Adrenal gland (tissue), 19 donors: ENCODE measurements at places on chromosomes 6 and 20. TPM values are rescaled to one million over a fixed set of nuclear protein-coding genes. Genes with fewer than 3 reads are reported as not detected.

DNA sequence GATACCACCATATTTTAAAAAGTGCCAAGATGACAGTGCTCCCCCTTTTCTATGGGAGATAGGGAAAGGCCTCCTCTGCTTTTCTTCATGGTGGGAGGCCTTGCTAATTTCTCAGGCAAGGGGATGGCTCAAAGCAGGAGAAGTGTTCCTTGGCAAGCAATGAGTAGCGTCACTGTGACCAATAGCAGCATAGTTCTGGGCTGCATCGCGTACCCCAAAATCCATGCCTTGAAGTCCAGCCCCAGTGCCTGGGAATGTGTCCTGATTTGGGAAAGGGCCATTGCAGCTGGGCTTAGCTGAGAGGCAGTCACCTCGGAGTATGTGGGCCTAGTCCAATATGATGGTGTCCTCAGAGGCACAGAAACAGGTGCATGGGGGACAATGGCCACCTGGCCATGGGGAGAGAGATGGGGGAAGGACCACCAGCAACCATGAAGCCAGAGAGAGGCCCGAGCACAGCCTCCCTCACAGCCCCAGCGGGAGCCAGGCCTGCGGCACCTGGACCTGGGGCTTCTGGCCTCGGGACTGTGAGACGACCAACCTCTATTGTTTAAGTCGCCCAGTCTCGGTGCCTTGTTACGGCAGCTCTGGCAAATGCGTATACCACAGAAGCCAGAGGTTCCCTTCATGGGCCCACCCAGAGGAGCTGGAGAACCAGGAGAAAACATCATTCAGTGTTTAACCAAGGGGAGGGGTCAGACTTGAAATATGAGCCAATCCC lies 153.1 kb upstream of the RPS6KA2 start:
- no peak for DNase-seq

DNA sequence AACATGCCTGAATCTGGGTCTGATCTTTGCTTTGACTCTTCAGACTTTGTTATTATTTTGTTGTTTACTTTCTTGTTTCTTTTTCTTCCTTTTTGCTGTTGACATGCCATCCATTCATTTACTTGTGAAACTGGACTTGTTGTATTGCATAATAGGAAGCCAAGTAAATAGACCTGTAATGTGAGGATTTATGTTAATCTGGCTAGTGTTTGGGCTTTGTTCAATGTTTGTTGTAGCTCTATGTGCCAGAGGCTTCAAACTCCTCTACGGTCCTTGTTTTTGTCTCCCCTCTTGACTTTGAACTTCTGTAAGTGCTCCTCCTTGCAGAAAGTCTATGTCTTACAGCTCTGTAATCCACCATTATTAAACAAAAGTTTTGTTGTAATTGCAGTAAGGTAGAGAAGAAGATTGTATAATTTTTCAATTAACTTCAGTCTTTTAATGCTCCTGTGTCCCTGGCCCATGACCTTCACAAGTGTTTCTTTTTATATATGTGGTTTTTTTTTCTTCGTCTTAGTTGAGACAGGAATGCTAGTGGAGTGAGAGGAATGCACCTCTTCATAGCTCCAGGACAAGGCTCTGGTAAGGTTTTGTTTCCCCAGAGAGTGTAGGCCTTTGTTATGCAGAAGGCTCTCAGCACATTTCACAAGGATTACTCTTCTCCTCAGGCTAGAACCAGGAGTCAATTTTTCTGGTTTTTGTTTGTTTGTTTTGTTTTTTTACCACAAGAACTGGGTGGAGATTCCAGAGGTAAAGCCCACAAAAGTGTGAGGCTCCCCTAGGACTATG lies 1061.8 kb upstream of the CITED2 start:
- DNase-seq: no peak

- DNase-seq: no peak
Measured at GRCh38 chr6:32129297-32130088, 595 bp downstream of the FKBPL start.

The CDH4 gene
- not detected for total RNA-seq

The RWDD2A gene
- 7.0 TPM for total RNA-seq

DNA sequence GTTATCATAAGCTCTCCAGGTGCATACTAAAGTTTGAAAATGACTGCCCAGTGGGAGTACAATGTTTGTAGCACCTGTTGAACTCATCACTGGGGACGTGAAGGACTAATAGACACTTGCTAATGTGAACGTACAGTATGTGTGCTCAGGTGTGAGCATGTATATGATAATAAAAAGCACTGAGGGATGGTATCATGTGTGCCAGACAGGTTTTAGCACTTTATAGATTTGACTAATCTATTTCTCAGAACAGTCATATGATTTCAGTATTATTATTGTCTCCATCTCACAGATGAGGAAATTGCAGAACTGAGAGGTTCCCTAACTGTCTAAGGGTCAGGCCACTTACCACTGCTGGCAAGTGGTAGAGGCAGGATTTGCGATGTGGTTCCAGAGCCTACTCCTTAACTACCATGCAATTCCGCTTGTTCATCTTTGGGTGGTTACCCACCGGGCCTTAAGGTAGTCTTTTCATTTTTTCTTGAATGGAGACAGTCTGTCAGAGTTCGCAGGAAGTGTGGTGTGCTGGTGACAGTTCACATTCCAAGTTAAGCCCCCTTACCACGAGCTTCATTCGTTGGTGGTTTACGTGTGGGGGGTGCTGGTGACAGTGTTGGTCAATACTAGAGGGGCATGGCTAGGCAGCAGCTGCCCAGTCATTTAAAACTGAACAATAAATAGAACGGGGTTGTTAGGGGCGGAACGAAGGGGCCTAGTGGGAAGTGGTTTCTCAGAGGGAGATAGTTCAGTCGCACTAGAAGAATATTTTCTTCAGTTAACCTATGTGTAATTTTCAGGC lies 46.8 kb downstream of the RREB1 start:
- peak; percentile 17 for DNase-seq

GRCh38 chr20:58130581-58130980 lies 97.9 kb downstream of the ANKRD60 start:
- DNase-seq: no peak

DNA sequence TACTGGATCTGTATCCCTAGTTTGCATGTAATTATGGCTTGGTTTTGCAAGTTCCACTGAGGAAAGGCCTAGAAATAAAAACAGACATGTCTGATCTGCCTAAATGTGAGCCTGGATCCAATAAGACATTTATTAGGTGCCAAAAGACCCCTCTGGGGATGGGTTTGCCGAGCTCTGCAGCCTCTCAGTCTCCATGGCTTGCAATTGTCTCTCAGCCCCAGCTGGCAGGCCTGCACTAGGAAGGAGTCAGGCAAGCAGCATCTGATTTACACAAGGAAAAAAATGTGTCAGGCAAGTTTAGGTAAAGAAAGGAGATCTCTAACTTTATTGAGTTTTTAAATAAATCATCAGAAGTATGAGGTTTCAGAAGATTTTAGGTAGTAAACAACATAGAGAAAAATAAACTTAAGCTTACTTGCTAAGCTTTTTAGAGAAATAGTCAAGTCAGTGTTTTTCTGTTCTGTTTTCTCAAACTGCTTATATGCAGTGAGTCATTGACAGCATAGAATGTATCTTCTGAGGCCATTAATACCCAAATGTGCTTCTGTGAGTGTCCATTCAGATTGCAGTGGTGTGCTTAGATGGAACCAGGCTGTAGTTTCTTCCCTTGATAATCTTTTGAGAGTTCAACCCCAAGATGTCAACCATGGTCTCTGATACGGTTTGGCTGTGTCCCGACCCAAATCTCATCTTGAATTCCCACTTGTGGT lies 121.0 kb downstream of the FHL5 start:
- no peak for DNase-seq

- DNase-seq: no peak
Measured at GRCh38 chr20:51272401-51272800, 249.5 kb upstream of the KCNG1 start.

- no peak for DNase-seq
Measured at GRCh38 chr6:14025160-14025559, 92.4 kb upstream of the CD83 start.

GRCh38 chr20:54090230-54091119 lies 20.1 kb upstream of the BCAS1 start:
- DNase-seq: no peak

GRCh38 chr6:56515081-56515905 lies 127.4 kb downstream of the DST start:
- no peak for DNase-seq

- DNase-seq: no peak
Measured at GRCh38 chr6:43940393-43941087, 170.5 kb downstream of the VEGFA start.

The NMBR gene
- not detected for total RNA-seq

The LGSN gene
- not detected for total RNA-seq

DNA sequence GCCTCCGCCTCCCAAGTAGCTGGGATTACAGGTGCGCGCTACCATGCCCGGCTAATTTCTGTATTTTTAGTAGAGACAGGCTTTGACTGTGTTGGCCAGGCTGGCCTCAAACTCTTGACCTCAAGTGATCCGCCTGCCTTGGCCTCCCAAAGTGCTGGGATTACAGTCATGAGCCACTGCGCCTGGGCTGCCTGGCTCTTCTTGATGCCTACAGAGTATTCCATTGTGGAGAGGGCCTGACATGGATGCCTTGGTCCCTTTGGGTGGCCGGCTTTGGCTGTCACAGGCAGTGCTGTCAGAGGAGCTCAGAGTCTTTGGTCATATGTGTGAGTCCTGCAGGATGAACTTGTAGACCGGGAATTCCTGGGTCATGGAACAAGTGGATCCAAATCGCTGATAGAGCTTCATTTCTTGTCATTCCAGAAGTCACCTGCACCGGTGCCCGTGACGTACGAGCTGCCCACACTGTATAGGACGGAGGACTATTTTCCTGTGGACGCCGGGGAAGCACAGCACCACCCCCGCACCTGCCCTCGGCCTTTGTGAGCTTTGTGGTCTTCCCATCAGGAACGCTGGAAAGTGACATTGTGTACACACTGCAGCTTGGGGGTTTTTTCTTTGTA lies 55.1 kb downstream of the ADNP start:
- no peak for DNase-seq

- DNase-seq: no peak
Measured at GRCh38 chr6:54262971-54263370, 45.3 kb upstream of the TINAG start.

DNA sequence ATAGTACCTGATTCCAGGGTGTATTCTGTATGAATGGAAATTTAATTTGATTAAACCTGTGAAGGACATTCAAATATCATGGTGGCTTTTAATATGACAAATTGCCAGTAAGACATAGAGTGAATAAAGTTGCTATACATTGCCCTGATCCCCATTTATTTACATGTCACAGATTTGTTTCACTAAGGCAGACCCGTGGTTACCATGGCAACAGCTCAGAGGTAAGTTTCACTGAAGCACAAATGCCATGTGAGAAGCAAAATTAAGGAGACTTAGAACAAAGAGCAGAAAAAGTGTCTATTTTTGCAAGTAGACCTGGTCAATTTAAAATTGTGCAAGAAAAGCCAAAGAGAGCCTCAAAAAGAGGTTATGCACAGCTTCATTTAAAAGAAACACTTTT lies 63.7 kb downstream of the PXDC1 start:
- no peak for DNase-seq

GRCh38 chr6:43644940-43645612 lies at the start of gene RSPH9:
Gene RSPH9 (plus strand): TSS chr6:43645036. CDS start chr6:43645099, 63 bp downstream.
- peak; percentile 63 for DNase-seq

DNA sequence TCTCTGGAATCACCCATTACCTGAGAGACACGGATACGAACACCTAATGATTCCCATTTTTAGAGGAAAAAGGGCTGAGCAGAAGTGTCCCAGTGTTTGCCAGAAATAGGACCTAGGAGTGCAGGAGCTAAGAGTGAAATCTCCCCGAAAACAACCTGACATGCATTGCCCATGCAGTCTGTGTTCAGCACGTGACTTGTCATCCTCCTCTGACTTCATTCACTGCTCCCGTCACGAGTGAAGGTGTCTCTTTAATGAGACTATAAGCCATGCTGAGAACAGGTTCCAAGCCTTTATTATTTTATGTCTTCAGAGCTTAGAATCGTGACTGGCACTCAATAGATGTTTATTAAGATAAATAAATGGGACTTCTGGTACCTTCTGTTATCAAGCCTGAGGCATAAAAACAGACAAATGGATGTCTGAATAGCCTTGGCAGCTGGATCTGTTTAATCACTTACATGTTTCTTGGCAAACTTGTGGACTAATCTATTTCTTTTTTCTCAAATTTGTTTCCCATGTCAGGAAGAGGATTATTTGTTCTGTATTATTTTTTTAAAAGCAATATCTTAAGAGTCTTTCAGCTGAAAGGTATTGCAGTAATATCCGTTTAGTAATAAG lies 3.7 kb upstream of the MLIP start:
- DNase-seq: no peak

- DNase-seq: no peak
Measured at GRCh38 chr6:90233994-90234393, 62.6 kb downstream of the BACH2 start.

The RNF39 gene
- 1.5 TPM for total RNA-seq

- DNase-seq: no peak
Measured at GRCh38 chr6:157531986-157532365, 151.0 kb downstream of the ZDHHC14 start.

DNA sequence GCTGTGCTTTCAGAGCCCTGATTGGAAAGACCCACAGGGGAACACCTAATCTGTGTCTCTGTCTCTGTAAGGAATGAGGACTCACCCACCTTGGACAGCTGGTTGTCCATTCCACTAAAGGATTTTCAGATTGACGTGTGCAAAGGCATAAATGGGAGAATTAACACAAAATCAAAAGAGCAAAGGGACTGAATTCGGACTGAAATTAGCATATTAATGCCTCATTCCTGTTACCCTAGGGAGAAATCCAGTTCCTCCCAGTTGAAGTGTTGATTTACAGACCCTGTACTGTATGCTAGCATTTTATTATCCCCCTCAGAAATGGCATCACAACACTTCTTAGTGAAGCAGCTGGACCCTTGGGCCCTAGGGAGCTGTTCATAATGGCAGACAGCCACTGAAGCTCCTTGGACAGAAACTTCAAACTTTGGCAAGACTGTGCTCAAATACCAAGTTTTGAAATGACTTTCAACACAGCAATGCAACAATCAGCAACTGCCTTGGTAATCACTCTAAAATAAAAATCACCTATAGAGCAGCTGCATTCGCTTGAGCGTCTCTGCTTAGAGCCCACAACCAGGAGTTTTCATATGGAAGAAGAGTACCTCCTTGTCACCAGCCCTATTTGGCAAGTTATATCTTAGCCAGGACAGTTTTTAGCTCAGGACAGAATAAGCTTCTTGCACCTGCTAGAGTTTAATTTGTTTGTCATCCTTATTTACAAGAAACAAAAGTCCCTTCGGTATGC lies 118.1 kb downstream of the TRDN start:
- DNase-seq: no peak

DNA sequence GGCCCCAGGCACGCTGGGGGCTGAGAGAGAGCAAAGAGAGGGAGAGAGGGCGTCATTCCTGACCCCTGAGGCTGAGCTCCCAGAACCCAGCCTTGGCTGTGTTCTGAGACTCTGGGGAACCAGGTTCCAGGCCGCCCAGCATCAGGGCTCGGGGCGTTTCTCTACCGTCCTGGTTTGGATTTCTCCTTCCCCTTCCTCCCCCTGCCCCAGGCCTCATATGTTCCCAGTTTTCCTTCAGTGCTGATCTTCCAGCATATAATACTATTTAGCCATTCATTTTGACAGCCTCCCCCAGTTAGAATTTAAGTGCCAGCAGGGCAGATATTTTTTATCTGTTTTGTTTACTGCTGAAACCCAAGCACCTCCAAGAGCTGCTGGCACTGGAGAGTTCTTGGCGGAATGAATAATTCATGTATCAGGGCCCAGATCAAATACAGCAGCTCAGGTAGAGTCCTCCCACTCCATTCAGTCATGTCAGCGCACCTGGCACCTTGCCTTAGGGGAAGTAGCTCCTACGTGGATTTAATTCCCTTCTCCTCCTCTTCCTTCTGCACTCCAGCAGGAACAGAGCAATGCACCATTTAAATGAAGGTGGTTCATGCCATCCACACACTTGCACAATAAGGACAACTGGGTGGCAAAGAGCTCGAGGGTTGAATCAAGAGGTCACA lies 23.4 kb upstream of the FRMD1 start:
- no peak for DNase-seq

- no peak for DNase-seq
Measured at GRCh38 chr6:110933912-110934311, 24.6 kb upstream of the GTF3C6 start.
